CD8-positive, alpha-beta T cell (primary cell): ENCODE measurements at places on chromosomes 2 and 18.

- DNase-seq = no peak
Measured at GRCh38 chr2:11368059-11368572, 23.7 kb upstream of the ROCK2 start.

DNA sequence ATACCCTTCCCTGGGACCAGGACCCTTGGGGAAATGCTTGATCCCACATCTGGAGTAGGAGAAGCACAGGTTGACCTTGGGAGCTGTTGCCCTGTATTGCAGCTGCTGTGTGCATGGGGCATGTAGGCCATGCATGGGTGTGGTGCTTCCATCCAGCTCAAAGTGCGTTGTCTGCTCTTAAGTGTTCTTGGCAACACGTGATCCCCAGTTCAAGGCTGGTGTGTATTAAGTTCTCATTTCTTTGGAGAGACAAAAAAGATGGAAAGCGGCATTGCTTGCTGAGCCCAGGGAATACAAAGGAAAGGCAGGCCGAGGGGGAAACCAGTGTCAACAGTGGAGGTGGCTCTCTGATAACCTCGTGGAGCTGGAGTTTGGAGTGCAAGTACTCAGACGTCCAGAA, 110.7 kb downstream of the RTP5 start:
- DNase-seq = no peak

GRCh38 chr2:2664989-2665833, 334.1 kb upstream of the MYT1L start:
- DNase-seq = no peak

GRCh38 chr2:74564222-74564621, 9.7 kb downstream of the DOK1 start:
- DNase-seq = no peak

DNA sequence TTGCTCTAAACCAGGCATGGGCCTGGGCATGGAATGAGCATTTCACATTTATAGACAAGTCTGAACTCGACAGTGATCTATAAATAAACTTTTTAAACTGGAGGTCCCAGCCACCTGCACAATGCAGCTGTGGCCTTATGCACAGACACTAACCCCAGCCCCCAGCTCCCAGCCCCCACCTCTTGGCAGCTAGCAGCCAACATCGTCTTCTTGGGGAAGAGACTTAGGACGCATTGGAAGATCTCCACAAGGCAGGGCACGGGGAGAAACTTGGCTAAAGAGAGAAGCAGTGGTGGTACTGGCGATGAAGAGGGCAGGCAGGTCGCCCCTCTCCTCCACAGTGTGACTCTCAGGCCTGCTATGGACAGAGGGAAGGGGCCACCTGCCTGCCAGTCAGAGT, 213.2 kb downstream of the ANAPC1 start:
- peak; percentile 23 for DNase-seq

DNA sequence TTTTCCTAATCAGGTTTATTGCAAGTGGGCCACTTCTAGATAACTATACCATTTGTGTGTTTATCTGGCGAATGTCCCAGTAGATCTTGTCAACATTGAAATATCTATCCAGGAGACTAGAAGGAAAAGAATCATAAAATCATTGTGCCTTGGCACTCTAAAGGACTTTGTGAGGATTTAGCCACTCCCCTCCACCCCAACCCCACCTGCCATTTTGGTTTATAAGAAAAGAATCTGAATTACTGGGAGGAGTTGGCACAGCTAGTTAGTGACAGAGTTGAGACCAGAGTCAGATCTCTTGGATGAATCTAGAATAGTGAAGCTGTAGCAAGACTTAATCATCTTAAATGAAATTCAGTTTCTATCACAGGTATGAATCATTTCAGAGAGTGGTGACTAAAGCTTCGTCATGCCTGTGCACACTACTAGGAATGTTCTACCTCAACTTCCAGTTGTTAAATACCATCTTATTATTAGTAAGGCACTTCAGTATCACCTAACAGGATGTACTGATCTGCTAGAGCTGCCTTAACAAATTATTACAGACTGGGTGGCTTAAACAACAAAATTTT, 212.7 kb upstream of the SLC14A2 start:
- no peak for DNase-seq

DNA sequence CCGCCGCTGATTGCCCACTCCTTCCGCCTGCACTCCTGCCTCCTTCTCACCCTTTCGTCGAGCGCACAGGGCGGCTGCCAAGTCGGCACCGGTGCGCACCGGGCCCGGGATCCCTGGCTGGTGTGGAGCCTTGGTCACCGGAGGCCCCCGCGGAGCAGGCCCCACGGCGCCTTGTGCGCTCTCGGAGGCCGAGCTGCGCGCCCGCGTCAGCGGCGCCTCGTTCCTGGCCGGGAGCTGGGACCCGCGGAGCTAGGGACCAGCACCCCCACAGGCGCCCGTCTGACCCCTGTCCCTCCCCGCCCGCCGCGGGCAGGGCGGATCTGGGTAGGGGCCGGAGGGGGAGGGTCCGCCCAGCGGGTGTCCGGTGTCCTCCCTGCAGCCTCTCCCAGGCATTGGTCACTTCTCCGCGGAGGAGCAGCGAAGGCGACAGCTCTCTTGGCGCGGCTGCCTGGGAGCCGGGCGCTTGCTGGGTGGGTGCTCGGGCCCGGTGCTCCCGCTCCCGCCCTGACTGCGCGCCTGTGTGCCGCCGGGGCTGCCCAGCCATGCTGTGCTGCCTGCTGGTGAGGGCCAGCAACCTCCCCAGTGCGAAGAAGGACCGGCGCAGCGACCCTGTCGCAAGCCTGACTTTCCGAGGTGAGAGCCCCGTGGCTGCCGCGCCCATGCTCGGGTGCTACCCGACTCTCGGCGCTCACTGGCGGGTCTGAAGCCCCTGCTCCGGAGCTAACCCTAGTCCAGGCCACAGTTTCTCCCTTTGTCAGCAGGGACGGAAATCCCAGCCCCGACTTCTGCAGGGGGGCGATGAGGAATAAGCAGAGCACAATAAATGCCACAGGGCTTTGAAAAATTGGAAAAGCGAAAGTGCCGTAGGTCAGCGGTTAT, 13.2 kb downstream of the DYSF start:
- no peak for DNase-seq

GRCh38 chr2:183250472-183250871, 126.2 kb downstream of the NUP35 start:
- DNase-seq = no peak

DNA sequence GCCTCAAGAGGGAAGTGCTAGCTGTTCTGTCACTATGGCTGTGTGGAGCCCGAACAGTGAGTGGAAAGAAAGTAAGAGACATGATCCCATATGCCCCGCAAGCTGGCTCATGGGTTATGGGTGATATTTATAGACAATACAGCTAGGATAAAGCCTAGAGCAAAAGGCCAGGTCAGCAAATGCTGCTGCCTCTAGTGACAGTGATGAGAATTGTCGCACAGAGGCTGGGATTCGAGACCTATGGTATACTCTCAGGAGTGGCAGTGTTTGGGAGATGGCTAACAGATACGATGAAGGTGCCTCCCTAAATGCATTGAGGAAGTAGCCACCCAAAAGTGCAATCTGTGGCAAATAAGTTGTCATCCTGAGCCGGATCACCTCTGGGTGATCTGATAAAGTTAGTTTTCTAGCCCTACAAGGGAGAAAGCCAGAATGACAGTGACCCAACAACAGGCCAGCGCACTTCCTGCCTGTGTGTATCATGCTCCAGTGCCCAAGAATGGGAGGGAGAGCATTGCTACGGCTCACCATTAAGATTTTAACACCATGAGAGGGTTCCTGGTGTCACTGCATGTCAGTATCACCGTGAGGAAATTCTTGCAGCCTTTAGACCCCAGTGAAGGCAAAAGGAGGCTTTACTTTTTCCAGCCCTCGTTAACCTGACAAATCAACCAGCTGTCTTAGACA, 92.2 kb upstream of the TGFA start:
- no peak for DNase-seq

DNA sequence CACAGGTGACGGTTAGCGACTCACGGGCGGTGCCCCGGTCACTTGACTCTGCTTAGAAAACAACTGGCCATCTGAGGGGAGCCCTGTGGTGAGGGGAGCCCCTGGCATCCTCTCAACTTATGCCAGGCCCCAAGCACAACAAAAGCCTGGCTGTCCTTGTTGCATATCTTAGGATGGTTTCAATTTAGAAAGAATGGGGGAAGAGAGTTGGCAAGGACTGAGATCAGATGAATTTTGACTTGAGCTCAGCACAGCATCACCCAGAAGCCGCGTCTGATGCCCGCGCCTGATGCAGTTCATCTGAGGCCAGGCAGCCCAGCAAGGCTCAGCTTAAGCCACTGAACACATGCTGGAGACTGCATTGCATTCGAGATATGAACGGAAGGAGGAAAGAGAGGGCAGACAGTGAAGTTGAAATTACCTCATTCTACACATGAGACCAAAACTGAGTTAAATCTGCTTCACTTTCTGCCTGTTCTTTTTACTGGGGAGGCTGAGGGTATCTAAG, 36.8 kb downstream of the MYT1L start:
- DNase-seq = no peak

DNA sequence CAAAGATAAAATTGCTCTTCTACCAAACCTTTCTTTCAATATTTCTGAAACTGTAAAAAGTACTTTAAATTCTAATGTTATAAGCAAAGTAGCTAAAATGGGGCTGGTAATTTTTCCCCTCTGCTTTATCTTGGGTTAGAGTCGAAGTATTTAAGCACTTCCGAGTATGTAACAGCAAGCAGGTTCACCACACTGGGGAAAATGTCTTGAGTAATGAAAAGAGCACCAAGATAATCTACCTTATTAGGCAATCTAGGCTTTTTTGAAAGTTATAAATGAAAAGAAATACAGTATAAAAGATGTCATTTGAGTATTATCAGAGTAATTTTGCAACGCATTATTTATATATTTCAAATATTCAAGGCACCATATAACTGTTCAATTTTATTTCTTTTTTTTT, 687 bp upstream of the DSG3 start:
- no peak for DNase-seq

GRCh38 chr18:23694637-23695430, 5.6 kb downstream of the LAMA3 start:
- DNase-seq = no peak
